Astrocyte (in vitro differentiated cells and primary cell): ENCODE measurements at places on chromosomes 2 and 18. TPM values are rescaled to one million over a fixed set of nuclear protein-coding genes. Genes with fewer than 3 reads are reported as not detected.
A peak's percentile ranks its signal among the peaks of the same experiment; 100 is the strongest.

Gene KIF3C
- 37.6 and 38.7 TPM in 2 replicates for total RNA-seq

Gene REG1B
- total RNA-seq, result not detected in 2 replicates

Gene SMARCAL1
- total RNA-seq, result 35.2 and 37.6 TPM in 2 replicates

Gene SLC16A14
- total RNA-seq, result 3.5 and 4.2 TPM in 2 replicates

Gene PTH2R
- not detected in 2 replicates for total RNA-seq

Gene HAAO
- total RNA-seq, result 1.1 and 1.3 TPM in 2 replicates

Gene NCK2
- total RNA-seq, result 61.6 and 62.9 TPM in 2 replicates

GRCh38 chr2:65438137-65438899 is 5.9 kb upstream of the SPRED2 start:
- no peaks in the 10 kb centered on the region for H3K36me3 ChIP-seq
- no peak overlapping the region for H3K4me3 ChIP-seq
- H3K4me1 ChIP-seq, result peaks cover 11% of the 10 kb centered on the region

DNA sequence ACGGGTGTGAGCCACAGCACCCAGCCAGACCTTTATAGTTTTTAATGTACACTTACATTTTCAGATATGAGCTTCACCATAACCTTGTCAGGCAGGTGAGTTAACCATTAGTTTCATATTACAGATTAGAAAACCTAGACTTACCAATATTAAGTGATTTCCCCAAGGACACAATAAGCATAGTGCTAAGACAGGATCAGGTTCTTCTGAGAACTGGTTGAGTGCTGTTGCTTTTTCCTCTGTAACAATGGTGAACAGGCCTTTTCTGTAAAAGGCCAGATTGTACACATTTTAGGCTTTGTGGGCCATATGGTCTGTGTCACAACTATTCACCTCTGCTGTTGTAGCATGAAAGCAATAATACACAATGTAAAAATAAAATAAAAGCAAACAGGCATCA is 332.0 kb downstream of the PIK3C3 start:
- no peak for DNase-seq
- H3K27ac ChIP-seq, result no peak overlapping the region
- H3K4me3 ChIP-seq, result no peak overlapping the region
- H3K4me1 ChIP-seq, result no peaks in the 10 kb centered on the region
- no peaks in the 10 kb centered on the region for H3K27me3 ChIP-seq
- H3K36me3 ChIP-seq, result no peaks in the 10 kb centered on the region

- H3K36me3 ChIP-seq, result no peaks in the 10 kb centered on the region
- H3K4me3 ChIP-seq, result no peak overlapping the region
- no peak for DNase-seq
- H3K27me3 ChIP-seq, result no peaks in the 10 kb centered on the region
- no peak overlapping the region for H3K27ac ChIP-seq
These were observed 3.6 kb downstream of the DPP4 start for GRCh38 chr2:162070228-162070936.

DNA sequence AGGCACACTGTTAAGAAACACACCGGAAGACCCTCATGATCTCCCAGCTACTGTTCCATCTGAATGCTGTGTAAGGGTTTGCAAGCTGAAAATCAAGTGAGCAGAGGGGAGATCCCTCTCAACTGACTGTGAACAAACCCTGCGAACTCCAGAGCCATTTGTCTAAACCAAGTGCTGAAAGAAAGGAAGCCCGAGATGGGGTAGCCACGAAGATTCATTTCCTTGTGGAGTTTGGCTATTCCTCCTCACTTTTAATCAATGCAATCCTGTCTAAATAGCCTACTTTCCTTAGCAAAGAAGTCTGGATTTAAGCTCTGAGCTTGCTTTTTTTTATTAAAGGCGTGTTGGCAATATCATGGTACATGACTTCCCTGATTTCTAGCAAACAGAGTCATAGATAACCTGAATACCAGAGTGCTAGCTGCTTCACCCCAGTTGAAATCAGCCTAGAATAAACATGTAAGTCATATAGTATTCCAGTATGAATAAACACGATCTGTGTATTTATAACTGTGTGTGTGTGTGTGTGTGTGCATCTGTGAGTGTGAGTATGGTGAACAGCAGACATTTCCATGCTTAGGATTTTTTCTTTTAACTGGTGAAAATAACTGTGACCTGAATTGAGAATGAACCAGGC is 365.2 kb downstream of the ZNF521 start:
- no peak for DNase-seq
- no peak overlapping the region for H3K4me3 ChIP-seq
- H3K27me3 ChIP-seq, result no peaks in the 10 kb centered on the region
- peaks cover 5% of the 10 kb centered on the region for H3K4me1 ChIP-seq
- no peak overlapping the region for H3K27ac ChIP-seq
- H3K36me3 ChIP-seq, result no peaks in the 10 kb centered on the region

DNA sequence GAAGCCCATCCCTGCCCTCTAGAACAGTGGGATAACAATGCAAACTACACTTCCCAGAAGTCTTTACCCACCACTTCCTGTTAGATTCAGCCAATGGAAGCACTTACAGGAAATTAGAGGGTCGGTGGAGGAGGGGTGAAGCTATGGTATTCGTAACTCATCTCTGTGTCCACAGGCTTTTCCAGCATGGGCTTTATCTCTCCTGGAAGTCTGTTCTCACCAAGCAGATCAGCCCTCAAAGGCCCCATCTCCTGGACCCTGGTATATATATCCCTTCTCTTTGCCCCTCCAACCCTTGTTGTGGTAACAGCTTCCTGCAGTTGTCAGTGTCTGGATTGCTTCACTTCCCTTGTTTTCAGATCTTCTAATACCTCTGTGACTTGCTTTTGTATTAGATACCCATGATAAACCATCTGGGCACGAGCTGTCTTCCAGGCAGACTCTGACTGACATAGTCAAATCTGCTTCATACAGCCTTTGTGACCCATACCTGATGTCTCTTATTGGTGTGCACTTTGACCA is 475.0 kb upstream of the POU3F3 start:
- peak overlapping the region; percentile 60 for H3K4me3 ChIP-seq
- H3K4me1 ChIP-seq, result peaks cover 4% of the 10 kb centered on the region
- DNase-seq, result peak; percentile 57
- H3K36me3 ChIP-seq, result no peaks in the 10 kb centered on the region
- H3K27ac ChIP-seq, result no peak overlapping the region

- DNase-seq, result no peak
- H3K4me3 ChIP-seq, result no peak overlapping the region
These were observed 256.9 kb upstream of the DDX18 start for GRCh38 chr2:117557626-117558025.

DNA sequence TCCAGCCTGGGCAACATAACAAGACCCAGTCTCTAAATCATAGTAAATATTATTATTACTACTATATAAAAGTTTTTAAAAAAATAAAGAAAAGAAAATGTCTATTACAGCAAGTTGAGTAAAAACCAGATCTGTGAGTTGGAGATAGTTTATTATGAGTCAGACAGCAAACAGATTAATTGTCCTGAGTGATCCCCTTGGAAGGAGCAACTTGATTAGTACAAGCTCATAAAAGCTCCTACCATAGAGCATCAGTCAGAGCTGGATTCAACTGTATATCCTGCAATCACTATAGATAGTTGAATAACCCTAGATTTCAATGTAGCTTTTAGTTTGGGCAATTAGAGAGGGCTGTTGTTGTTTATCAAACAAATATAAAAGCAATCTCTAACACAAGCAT is 84.1 kb downstream of the TRABD2A start:
- no peak for DNase-seq
- H3K27me3 ChIP-seq, result no peaks in the 10 kb centered on the region
- peaks cover 4% of the 10 kb centered on the region for H3K4me1 ChIP-seq
- no peak overlapping the region for H3K4me3 ChIP-seq
- H3K36me3 ChIP-seq, result no peaks in the 10 kb centered on the region
- H3K27ac ChIP-seq, result no peak overlapping the region

DNA sequence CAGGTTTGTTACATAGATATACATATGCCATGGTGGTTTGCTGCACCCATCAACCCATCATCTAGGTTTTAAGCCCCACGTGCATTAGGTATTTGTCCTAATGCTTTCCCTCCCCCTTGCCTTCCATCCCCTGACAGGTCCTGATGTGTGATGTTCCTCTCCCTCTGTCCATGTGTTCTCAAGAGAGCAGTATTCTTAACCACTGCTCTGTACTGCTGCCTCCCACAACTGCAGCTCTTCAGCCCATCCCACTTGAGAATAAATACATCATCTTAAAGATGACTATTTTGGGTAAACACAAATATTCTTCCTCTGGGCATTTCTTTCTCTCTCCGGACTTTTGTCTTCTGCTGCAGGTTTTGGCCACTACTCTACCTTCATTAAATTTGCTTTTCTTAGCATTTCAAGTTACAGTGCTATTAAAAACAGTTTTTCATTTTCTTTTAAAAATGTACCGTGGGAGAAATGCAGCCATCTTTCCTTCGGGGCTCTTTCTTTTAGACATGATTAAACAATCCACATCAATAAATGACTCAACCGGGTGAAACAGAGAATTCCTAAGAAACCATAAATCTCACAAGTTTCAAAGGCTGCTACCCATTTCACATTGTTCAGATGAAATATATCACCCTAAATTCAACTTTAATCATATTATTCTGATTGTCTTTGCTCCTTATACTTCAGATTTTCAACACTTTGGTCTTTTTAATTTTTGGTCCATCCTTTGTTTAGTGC is 323.4 kb downstream of the GALNT13 start:
- H3K36me3 ChIP-seq, result no peaks in the 10 kb centered on the region
- no peaks in the 10 kb centered on the region for H3K4me1 ChIP-seq
- H3K27me3 ChIP-seq, result no peaks in the 10 kb centered on the region
- no peak for DNase-seq

DNA sequence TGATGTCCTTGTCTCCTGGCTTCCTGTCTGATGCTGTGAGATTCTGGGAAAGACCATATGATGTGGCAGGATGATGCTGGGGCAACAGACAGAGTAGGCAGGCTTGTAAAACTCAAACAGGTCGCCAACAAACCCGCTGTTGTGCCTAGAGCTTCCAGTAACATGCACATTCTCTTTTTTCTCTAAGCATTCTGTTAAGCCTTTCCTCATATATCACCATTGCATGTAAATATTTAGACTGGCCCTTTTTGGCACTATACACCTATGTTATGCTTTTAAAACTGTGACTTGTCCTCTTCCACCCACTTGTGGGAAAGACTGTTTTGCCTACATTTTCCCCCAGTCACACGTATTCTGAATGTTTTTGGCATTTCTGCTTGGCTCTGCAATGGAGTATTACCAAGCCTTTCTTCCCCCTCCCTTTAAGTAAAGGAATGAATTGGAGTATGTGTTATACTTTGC is 250.4 kb upstream of the TANK start:
- H3K27ac ChIP-seq, result no peak overlapping the region
- peaks cover 17% of the 10 kb centered on the region for H3K4me1 ChIP-seq
- peak; percentile 47 for DNase-seq

GRCh38 chr2:182064019-182064778 is 78.5 kb downstream of the PPP1R1C start:
- H3K4me3 ChIP-seq, result no peak overlapping the region
- no peaks in the 10 kb centered on the region for H3K27me3 ChIP-seq
- no peak overlapping the region for H3K27ac ChIP-seq
- H3K36me3 ChIP-seq, result no peaks in the 10 kb centered on the region
- DNase-seq, result no peak

DNA sequence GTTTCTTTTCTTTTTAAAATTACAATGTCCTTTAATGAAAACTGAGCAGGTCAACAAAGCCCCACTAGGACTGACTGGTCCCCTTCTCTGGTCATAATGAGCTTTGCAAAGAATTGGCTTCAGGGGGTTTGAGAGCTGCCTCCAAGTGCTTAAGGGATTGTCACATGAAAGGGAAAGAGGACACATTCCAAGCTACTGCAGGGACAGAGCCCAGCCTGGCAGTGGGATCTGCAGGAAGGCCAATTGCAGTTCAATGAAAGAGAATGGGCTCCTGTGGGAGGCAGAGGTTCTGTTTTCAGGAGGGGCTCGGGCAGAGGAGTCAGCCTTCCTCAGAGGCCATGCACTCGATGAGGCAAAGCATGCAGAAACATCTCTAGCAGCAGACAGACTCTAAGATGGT is 84.1 kb upstream of the ACKR3 start:
- H3K27ac ChIP-seq, result no peak overlapping the region
- H3K27me3 ChIP-seq, result no peaks in the 10 kb centered on the region
- no peak overlapping the region for H3K4me3 ChIP-seq
- H3K4me1 ChIP-seq, result no peaks in the 10 kb centered on the region
- H3K36me3 ChIP-seq, result no peaks in the 10 kb centered on the region

DNA sequence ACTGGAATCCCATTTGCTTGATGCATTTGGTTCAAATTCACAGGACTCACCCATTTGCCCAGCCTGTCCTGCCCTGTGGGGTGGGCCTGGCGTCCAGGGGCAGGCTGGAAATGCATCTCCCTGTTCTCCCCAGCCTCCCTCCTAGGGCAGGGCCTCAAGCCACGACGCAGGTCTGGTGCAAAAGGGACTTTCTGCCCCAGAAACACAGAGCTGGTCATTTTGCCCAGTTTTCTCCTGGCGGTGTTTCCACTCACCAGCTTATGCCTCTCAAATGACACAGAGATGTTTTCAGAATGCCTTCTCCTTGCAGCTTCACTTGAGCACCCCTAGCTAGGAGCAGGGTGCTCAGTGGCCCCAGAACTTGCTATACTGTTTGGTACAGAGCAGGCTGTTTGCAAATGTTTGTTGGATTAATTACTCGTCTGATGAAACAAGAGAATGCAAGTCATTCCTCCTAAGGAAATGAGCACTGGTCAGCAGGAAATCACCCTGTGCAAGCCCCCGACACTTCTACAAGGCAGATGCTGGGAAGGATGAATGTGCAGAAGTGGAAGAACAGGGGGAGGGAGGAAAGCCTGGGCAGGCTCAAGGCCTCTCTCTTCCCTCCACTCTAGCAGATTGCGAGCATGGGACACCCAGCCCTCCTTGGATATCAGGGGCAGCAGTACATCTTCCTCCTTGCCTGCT is 164.3 kb upstream of the APCDD1 start:
- H3K36me3 ChIP-seq, result no peaks in the 10 kb centered on the region
- no peak overlapping the region for H3K27ac ChIP-seq
- H3K27me3 ChIP-seq, result no peaks in the 10 kb centered on the region

DNA sequence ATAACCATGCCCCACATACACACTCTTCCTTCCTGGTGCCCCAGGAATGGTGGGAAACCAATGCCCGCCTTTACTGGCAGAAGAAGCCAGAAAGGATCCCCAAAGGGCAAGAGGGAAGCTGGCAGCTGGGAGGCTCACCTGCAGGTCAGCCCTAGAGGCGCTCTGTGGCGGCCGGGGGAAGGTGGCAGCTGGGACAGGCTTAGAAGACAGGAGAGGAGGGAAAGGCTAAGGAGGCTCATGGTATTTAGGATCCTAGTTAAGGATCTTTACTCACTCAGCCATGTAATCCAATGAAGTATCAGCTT is 23.8 kb downstream of the ADRA2B start:
- no peak overlapping the region for H3K27ac ChIP-seq
- no peaks in the 10 kb centered on the region for H3K36me3 ChIP-seq
- H3K27me3 ChIP-seq, result peaks cover 11% of the 10 kb centered on the region
- no peaks in the 10 kb centered on the region for H3K4me1 ChIP-seq
